ENCODE measurements at places on chromosomes 2 and 18.

DNA sequence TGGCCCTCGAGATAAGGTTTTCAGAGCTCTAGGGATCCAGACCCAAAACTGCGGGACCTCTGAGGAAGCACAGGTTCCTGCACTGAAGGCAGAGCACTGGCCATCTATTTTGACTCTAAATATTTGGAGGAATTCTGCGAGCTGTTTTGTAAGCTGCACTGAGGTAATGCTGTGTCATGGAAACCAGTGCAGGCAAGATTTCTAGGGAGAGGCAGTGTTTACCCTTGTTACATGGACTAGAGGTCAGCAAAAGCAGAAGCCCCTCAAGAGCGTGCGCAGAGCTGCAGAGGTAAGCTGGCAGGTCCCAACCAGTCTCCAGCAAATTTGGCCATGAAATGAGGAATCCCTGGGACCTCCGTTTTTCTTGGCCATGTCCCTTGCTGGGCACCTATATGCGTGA, 137.3 kb downstream of the RNF152 start:
- no peak for DNase-seq

- DNase-seq: no peak
These were observed 1.9 kb downstream of the TLX2 start for GRCh38 chr2:74515981-74516633.

DNA sequence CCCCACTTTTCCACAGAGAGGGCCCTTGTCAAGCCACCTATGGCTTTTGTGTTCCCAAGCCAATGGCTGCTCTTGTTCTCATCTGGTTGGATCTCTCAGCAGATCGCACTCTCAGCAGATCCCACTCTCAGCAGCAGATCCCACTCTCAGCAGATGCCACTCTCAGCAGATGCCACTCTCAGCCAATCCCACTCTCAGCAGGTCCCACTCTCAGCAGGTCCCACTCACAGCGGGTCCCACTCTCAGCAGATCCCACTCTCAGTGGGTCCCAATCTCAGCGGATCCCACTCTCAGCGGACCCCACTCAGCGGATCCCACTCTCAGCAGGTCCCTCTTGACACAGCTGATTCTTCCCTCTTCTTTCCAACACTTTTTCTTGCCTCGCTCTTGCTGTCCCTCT, 59.3 kb upstream of the MGAT4A start:
- no peak for DNase-seq

DNA sequence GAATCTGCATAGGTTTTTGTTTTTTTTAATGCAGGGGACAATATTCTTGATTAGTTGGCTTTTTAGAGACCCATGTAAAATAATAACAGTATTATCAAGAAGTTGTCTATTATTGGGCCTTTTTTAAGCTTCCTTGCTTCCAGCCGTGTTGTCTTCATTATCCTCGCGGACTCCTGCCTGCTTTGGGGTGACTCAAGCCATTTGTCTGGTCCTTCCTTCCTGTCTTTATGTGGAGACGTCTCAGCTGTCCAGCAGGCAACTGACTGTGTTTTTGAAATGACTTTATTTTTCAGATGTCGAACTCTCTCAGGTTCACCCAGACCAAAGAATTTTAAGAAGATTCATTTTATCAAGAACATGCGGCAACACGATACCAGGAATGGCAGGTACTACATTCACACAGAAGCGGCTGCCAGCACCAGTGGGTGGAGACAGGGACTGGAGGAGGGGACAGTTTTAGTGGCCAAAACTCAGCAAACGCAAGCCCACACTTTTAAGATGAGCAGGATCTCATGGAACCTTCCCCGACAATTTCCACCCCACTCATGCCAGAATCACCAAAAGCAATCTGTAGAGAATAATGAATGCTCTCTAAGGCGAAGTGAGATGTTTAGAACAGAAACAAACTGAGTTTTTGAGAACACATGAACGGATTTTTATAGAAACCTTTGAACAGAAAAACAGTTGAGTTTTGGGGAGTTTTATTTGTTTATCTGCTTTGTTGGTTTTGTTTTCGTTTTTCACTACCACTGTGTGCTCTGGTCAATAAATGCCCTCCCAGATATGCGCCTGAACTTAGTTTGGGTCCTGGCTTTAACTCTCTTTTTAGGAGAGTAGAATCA, 59.1 kb downstream of the CABLES1 start:
- DNase-seq: no peak

DNA sequence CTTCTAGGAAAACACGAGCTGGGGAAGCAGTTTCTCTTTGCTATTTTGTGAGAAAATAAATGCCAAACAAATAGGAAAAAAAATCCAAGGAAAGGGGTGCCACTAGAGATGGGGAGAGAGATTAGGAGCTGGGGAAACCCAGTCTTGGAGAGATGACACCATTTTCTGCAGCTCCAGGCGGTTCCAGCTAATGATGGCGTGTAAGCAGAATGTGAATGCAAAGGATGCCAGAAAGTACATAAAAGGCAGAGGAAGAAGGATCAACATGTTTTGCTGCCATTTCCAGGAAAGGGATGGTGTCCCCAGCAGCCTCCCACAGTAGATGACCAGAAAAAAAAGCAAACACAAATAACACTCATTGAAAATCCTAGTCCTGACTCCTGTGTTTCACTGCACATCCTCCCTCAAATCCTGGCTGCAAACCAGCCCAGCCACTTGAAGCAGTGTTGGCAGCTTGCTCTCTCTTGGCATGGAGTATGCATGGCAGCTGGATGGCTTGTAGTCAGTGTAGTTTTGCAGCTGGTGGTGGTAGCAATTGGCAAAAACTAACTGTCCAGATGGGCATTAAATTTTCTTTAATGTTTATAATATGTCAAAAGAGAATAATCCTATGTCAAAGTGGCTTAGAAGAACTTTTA, 93.6 kb downstream of the FTCDNL1 start:
- no peak for DNase-seq

- DNase-seq: no peak
These were observed 58.8 kb upstream of the CRIM1 start for GRCh38 chr2:36296798-36297197.

GRCh38 chr2:225052703-225053102, 10.4 kb upstream of the DOCK10 start:
- no peak for DNase-seq

GRCh38 chr2:71589763-71590162, 136.4 kb downstream of the DYSF start:
- DNase-seq: no peak

GRCh38 chr2:200378652-200379290, 72.3 kb downstream of the SPATS2L start:
- no peak for DNase-seq

DNA sequence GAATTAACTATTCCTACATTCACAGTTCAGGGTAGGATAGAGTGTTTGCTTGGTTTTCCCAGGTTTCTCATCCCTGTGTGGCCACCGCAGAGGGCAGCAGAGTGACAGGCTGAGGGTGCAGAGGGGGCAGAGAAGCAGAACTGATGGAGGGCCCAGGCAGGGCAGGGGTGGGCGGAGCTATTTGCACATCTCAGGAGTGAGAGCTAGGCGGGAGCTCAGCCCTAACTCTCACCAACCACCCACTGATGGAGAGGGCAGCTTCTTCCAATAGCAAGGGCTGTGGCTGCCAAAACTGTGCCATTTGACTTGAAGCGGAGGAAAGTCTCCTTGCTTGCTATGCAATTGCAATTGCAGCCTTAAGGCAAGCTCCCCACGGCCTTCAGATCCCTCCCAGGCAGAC, 12.0 kb upstream of the DARS1 start:
- DNase-seq: no peak

GRCh38 chr2:127680706-127681287, 5.5 kb upstream of the LIMS2 start:
- no peak for DNase-seq

GRCh38 chr2:133829450-133830020, 261.3 kb upstream of the NCKAP5 start:
- DNase-seq: no peak

DNA sequence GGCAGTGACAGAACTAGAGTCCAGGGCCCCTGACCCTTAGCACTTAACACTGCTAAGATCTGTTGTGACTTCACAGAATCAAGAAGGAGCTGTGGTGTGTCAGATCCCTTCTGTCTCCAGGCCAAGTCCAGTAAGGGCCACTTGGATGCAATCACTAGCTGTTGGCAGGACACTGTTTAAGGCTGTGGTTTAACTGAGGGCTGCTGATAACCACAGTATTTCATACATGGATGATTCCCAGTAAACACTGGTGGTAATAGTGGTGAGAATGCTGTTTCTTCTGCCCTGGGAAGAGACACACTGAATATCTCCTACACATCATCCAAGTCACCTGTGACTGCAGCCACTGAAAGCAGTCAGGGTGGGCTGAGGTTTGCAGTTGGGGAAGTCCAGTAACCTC, 77.7 kb upstream of the FBXO11 start:
- no peak for DNase-seq

GRCh38 chr2:71581026-71581425, 127.7 kb downstream of the DYSF start:
- no peak for DNase-seq

DNA sequence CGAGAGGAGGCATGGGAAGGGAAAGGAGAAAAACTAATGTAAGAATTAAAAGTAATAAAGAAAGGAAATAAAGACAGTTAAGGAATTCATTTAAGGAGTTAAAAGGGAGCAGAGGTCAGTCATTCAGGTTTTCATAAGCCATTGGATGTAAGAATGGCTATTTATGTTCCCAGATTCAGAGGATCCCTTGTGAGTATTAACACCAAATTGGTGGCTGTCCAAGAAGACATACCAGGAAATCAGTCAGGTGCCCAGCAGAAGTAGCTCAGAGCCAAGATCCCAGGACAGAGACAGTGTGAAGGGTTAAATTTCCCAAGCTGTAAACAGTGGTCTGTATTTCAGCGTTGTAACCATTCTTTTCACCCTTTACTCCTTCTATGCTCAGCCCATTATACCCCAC, 550.4 kb downstream of the BCL11A start:
- DNase-seq: no peak

DNA sequence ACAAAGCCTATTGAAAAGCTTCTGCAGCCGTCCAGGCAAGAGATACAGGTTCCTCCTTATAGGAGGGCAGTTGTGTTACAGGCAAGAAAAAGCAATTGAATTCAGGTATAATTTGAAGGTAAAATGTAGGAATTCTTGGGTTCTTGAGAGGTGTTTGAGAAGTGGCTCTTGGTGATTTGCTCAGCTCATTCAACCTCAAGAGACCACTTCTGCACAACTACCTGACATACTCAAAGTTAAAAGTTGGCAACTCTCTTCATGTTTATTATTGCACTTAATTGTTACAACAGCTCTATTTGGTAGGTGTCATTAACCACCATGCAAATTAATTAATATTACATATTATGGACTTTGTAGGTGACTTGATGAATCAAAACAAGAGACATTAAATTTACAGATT, 753.2 kb downstream of the ADCYAP1 start:
- no peak for DNase-seq

GRCh38 chr18:2967357-2967756, 45.6 kb downstream of the LPIN2 start:
- DNase-seq: no peak

- DNase-seq: no peak
These were observed 26.2 kb downstream of the ADI1 start for GRCh38 chr2:3492951-3493614.

- no peak for DNase-seq
These were observed 6.1 kb downstream of the MAB21L4 start for GRCh38 chr2:240889601-240890560.

DNA sequence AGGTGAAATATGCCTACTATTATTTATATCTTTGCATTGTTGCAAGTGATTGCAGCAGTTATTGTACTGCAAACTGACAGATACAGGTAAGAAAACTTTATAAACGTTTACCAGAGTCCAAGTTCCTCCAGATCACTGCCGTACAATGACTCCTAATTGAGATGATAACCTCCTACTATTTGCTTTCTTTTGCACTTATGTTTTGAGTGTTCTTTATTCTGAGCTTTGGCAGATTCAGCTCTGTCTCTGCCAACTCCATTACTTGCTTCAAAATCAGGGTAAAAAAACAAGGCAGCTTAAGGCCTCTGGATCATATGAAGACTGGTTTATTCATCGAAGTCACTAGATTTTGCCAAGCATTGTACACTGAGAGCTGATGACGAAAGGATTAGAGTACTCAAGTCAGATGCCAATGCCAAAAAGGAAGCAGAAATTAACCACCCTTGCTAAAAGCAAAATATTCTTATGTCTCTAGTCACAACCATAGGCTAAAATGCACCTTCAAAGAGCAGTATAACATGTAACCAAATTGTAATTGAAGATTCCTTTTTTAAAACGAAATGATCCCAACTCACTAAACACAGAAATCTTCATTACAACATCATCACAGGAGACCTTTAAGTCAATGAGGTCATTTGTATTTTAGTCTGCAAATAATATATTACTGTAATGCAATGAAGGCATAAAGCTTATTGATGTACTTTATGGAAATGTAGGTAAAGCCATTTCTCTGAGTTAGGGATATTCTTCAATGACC, 10.5 kb upstream of the IKZF2 start:
- DNase-seq: no peak

- DNase-seq: no peak
These were observed 8.0 kb downstream of the AGFG1 start for GRCh38 chr2:227479865-227480475.

DNA sequence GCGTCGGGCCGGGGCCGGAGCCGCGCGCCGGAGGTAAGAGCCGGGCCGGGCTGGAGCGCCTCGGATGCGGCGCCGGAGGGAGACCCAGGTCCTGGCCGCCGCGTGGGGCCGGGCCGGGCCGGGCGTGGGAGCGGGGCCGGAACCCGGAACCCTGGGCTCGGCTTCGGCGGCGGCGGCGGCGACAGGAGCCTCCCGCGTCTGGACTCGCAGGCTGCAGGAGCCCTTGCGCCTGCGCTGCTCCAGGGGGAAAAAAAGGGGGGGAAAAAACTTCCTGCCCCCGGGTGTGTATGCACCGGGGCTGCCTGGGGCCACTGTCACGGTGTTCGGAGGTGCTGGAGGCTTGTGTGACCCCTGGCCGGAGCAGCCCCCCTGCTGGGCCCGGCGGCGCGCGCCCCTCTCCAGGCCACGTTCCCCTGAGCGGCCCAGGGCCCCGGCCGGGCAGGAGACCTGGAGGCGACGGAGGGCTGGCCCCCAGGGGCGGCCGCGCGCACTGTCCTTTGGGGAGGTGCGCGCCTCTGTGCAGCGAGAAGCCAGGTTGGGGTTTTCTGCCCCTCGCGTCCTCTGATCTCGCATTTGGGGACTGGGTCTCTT, 864 bp downstream of the KLHL29 start:
- no peak for DNase-seq

DNA sequence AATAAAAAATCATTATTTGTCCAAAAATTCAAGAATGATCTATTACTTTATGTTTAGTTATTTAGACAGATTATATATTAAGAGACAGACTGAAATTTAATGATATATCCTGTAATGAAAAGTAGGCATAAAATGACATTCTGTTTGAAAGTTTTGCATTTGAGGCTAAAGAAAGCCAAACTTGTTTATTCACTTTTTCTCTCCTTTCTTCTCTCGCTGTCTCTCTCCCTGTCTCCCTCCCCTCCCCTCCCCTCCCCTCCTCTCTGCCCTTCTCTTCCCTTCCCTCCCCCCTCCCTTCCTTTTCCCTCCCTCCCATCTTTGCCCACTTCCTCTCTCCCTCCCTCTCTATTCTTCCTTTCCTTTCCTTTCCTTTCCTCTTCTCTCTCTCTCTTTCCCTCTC, 270.6 kb downstream of the MYT1L start:
- no peak for DNase-seq
